ENCODE measurements at places on chromosomes 16 and 17. TPM values are rescaled to one million over a fixed set of nuclear protein-coding genes. Genes with fewer than 3 reads are reported as not detected.

DNA sequence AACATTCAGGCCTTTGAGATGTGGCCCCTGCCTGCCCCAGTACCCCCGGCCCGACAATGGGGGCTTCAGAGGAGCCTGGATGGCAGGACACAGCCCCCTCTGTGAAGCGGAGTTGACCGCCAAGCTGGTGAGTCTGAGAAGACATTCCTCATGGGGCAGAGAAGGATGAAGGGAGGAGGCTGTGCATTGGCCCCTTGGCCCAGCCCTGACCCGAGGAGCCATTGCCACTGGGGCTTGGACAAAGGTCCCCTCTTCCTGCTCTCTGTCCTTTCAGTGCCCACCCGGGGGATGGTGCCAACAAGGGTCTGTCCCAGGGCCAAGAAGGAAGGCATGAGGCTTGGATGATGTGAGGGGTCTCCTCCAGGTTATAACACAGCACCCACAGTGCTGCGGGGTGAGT is 30.9 kb upstream of the PHB1 start:
- H3K4me1 ChIP-seq, result no peaks in the 10 kb centered on the region
- H3K27me3 ChIP-seq, result 0 out of 2 replicates have a peak, but pooled peaks cover 10% of the 10 kb centered on the region
- no peaks in the 10 kb centered on the region for H3K36me3 ChIP-seq
- no peak overlapping the region for H3K27ac ChIP-seq
- H3K4me3 ChIP-seq, result no peak overlapping the region
- no peak for DNase-seq

GRCh38 chr16:55391760-55392375 is 67.9 kb downstream of the IRX6 start:
- no peak for DNase-seq
- H3K4me1 ChIP-seq, result peaks cover 3% of the 10 kb centered on the region
- H3K27ac ChIP-seq, result no peak overlapping the region
- H3K4me3 ChIP-seq, result no peak overlapping the region
- no peaks in the 10 kb centered on the region for H3K36me3 ChIP-seq

GRCh38 chr17:19726631-19727376 is 10.4 kb upstream of the SLC47A2 start:
- H3K27me3 ChIP-seq, result no peaks in the 10 kb centered on the region
- no peak overlapping the region for H3K27ac ChIP-seq
- no peak overlapping the region for H3K4me3 ChIP-seq
- H3K4me1 ChIP-seq, result peaks cover 2% of the 10 kb centered on the region
- DNase-seq, result no peak

GRCh38 chr16:27973678-27974077 is 89.8 kb downstream of the GSG1L start:
- DNase-seq, result no peak
- no peak overlapping the region for H3K27ac ChIP-seq
- H3K36me3 ChIP-seq, result no peaks in the 10 kb centered on the region
- H3K4me3 ChIP-seq, result no peak overlapping the region
- no peaks in the 10 kb centered on the region for H3K27me3 ChIP-seq

DNA sequence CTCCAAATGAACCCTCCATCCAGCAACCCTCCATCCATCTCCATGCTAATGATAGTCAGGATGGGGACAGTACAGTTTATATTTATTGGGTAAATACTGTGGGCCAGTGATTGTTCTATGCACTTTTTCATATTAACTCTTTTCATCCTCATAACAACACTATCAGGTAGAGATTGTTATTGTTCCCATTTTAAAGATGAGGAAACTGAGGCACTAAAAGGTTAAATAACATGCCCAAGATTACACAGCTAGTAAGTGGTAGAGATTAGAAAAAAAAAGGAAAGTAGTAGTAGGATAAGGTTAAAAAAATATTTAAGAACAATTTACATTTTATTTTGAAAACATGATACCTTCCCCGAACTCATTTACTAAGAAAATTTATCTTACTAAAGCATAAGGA is 21.9 kb upstream of the SUPT4H1 start:
- peaks cover 33% of the 10 kb centered on the region for H3K4me1 ChIP-seq
- no peak for DNase-seq
- H3K36me3 ChIP-seq, result peaks cover 26% of the 10 kb centered on the region
- no peaks in the 10 kb centered on the region for H3K27me3 ChIP-seq
- no peak overlapping the region for H3K4me3 ChIP-seq

- H3K27ac ChIP-seq, result no peak overlapping the region
- no peaks in the 10 kb centered on the region for H3K36me3 ChIP-seq
- no peak for DNase-seq
- H3K27me3 ChIP-seq, result no peaks in the 10 kb centered on the region
Observed at GRCh38 chr17:21242026-21242697, 11.0 kb downstream of the NATD1 start.

DNA sequence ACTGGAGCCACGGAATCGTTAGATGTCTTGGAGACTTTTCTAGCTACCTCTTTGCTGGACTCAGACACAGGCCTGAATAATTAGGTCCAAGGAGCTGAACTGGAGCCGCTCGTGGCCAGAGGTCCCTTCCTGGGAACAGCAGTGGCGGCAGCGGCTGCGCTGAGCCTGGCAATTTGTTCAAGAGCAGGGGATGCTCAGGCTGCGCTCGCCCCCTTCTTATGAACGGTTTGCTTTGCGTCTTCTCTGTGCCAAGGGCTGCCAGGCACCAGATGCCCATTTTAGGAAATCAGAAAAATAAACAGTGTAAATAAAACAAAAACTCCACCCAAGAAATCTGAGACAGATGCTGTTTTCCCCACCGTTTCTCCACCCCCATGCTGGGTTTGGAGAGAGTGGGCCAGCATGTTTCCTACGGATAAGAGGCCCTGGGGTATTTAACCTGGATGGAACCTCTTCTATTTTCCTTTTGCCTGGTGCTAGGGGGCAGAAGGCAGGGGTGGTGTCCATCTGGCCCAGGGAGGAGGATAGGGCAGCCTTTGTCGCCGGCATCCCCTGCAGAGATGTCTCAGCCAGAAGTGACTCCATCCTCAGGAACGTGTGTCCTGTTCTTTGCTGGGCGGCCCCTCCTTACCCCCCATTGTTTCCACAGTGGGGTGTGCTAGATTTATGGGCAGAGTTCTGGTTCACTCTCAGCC is 163.4 kb downstream of the SEC14L1 start:
- no peak for DNase-seq
- peaks cover 13% of the 10 kb centered on the region for H3K36me3 ChIP-seq
- peaks cover 94% of the 10 kb centered on the region for H3K4me1 ChIP-seq
- no peaks in the 10 kb centered on the region for H3K27me3 ChIP-seq

DNA sequence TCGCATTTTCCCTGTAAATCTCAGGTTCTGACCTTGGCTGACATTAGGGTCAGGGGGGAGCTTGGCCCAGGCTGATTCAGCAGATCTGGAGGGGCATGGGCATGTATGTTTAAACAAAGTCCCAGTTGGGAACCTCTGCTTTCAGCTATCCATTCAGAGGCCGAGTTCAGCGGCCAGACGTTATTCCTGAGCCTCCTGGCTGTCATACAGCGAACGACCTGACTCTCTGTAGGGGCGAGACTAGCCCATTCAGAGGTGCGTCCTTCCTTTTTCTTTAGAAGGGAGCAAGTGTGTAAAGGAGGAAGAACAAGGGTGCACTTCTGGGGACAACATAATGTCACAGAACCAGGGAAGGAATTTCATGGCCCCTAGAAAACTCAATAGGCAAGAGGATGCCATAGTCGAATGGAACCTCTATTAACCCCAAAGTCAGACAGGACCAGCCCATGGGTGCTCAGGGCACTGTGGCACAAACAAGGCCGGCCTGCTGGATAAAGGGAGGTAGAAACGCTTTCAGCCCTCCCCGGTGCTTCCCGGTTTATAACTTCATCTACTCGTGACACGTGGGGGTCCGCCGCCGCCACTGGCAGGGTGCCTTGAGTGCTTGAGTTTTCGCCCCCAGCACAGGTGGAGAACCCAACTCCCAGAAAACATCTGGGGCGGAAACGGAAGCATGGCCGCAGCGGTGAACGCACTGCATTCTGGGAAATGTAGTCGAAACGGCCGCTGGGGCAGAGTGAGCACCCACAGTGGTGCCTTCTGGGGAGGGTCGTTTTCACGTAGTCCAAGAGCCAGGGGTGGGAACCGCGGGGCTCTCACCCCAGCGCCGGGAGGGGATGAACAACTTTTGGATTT is 33.2 kb upstream of the PLCG2 start:
- H3K4me1 ChIP-seq, result peaks cover 4% of the 10 kb centered on the region
- DNase-seq, result peak; percentile 42
- H3K4me3 ChIP-seq, result peak overlapping the region; percentile 57

- DNase-seq, result no peak
- H3K27me3 ChIP-seq, result no peaks in the 10 kb centered on the region
- no peaks in the 10 kb centered on the region for H3K36me3 ChIP-seq
- H3K4me1 ChIP-seq, result peaks cover 49% of the 10 kb centered on the region
- no peak overlapping the region for H3K27ac ChIP-seq
Observed at GRCh38 chr17:903691-904481, 75.7 kb downstream of the NXN start.

DNA sequence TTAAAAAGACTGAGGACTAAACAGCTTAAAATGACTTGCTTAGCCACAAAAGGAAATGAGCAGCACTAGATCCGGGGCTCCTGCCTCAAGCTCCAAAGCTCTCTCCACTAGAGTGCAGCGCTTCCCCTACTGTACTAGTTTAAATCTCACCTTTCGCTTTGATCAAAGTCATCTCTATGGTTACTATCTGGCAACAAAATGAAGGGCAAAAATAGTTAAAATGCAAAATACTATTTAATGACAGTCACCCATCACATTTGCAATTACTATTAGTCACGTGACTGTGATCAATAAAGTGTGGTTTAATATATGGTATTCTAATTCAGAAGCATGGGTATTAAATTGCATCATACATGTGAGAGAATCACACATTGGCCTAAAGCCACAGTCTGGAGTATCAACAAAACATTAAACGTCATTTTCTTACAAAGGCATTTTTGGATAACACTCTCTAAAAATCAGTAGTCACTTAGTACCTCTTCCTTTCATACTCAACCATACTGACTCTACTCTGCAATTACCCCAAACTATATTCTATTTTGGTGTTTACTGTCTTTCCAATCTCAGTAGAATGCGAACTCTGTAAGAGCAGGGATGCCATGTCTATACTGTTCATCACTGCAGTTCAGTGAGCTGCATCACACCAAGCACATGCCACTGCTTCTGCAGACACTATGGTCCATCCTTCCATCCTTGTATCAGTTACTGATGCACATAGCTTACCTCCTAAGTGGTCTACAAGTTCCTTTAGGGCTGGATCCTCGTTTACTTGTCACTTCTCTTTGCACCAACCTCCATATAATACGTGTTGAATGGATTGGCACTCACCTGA is 6.2 kb downstream of the PSMD12 start:
- peak; percentile 46 for DNase-seq
- H3K27me3 ChIP-seq, result no peaks in the 10 kb centered on the region
- H3K27ac ChIP-seq, result no peak overlapping the region
- H3K4me1 ChIP-seq, result peaks cover 7% of the 10 kb centered on the region

DNA sequence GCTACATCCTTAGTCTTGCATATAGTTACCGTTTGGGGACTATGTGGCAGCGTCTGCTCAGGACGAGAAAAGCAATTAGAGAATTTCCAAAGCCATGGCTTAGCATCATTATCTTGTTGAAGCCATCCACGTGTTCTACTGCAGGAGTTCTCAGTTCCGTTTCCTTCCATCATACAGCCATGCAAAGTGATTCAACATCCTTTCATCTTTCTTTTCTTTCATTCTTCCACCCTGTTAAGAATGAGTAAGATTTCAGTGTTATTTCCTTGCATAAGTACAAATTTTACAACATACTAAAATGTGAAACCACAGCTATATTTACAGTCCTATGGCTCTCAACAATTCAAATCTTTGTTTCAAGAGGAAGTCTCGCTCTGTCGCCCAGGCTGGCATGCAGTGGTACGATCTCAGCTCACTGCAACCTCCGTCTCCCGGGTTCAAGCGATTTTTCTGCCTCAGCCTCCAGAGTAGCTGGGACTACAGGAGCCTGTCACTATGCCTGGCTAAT is 3.8 kb downstream of the MARF1 start:
- DNase-seq, result no peak
- H3K27ac ChIP-seq, result no peak overlapping the region
- no peak overlapping the region for H3K4me3 ChIP-seq
- peaks cover 11% of the 10 kb centered on the region for H3K4me1 ChIP-seq

DNA sequence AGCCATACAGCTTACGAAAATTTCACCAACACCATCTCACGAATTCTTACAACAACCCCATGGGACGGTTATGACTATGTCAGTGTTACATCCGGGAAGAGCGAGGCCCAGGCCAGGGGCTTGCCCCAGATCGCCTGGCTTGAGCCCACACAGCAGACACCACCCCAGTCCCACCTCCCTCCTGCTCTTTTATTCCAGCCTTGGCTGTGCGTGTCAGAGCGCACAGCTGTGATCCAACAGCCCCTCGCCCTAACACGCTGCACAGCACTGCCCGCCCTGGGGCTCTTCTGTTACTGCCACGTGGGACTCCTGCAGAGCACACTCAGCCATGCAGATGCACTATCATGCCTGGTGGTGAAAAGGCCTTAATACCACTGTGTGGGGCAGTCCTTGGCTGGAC is 127.9 kb downstream of the ENGASE start:
- no peak overlapping the region for H3K27ac ChIP-seq
- no peak for DNase-seq

DNA sequence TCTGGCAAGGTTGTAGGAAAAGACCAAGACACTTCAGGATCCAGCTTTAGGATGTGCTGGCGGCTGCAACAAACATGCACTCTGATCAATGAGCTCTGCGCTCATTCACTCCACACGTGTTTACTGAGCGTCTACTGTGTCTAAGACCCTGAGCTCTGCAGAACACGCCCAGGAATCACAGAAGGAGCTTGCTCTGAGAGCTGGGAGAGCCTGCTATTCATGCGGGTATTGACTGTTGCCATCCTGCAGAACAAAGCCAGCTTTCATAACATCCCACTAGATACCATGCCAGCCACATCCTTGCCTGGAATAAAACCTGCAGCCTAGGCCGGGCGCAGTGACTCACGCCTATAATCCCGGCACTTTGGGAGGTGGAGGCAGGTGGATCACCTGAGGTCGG is 44.1 kb downstream of the NXN start:
- peak; percentile 73 for DNase-seq
- no peaks in the 10 kb centered on the region for H3K36me3 ChIP-seq
- H3K27me3 ChIP-seq, result no peaks in the 10 kb centered on the region
- H3K4me3 ChIP-seq, result no peak overlapping the region
- peak overlapping the region; percentile 97 for H3K27ac ChIP-seq

DNA sequence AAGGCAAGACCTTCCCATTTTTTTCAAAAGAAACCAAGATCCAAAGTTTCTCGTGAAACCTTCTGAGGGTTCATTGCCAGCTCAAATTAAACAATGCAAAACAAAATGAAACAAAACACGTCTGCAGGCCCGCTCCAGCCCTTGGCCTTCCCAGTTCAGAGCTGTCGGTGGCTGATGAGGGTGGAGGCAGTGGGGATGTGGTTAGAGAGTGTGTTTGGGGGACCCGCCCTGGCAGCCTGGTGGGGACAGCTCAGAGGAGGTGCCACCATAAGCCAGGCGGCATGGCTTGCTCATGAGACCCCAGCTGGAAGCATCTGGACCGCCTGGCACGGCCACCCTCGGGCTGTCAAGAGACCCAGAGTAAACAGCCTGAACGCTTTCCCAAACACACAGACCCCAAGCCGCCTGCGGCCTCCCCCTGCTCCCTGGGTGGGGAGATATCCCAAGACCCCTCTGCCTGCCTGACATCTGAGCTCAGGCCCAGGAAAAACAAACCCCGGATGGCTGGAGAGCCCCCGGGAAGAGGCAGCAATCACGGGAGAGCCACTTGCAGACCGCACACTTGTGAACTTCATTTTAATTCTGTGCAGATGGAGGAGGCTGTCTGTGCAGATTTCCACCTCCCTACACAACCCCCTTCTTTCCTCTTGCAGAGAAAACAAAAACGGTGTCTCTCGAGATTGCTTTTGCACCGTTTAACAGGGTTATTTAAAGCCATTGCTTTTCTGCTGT is 35.4 kb upstream of the LITAF start:
- no peaks in the 10 kb centered on the region for H3K36me3 ChIP-seq
- H3K4me1 ChIP-seq, result peaks cover 3% of the 10 kb centered on the region
- H3K27me3 ChIP-seq, result no peaks in the 10 kb centered on the region
- H3K27ac ChIP-seq, result no peak overlapping the region

SPNS3 gene
- total RNA-seq, result 0.37 TPM

RNF227 gene
- total RNA-seq, result 0.74 TPM

ZDHHC7 gene
- total RNA-seq, result 39.9 TPM

GDPD1 gene
- total RNA-seq, result 13.7 TPM

TTYH2 gene
- 10.8 TPM for total RNA-seq
